ENCODE measurements at places on chromosomes 11 and 22.

GRCh38 chr11:44421090-44421675 lies 111.2 kb upstream of the ALX4 start:
- H3K4me1 ChIP-seq = no peaks in the 10 kb centered on the region
- peaks cover 14% of the 10 kb centered on the region for H3K27me3 ChIP-seq
- H3K27ac ChIP-seq = no peak overlapping the region
- no peaks in the 10 kb centered on the region for H3K36me3 ChIP-seq
- no peak for DNase-seq

GRCh38 chr22:39251762-39252460 lies 7.1 kb upstream of the PDGFB start:
- peaks cover 36% of the 10 kb centered on the region for H3K4me1 ChIP-seq
- no peak for DNase-seq
- H3K27ac ChIP-seq = no peak overlapping the region

- no peaks in the 10 kb centered on the region for H3K36me3 ChIP-seq
- peaks cover 25% of the 10 kb centered on the region for H3K4me1 ChIP-seq
- no peak for DNase-seq
- no peaks in the 10 kb centered on the region for H3K27me3 ChIP-seq
Observed at GRCh38 chr11:75814363-75814676, 690 bp upstream of the UVRAG start.

DNA sequence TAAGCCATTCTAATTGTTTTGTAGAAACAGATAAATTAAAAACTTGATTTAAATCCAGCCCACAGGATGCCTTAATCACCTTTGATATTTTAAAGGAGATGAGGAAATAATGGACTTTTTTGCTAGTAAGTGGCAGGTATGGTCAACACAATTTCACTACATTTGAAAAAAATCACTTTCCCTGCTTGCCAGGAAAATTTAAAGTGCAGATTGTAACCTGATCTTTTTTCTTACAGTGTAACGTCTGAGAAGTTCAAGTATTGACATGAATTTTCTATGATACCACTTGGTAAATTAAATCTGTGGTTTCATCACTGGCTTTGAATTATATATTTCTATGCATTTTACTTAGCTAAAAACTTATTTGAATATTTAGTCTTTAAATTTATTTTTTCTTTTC lies 65.3 kb downstream of the ARHGEF12 start:
- H3K36me3 ChIP-seq = no peaks in the 10 kb centered on the region
- DNase-seq = no peak
- H3K4me1 ChIP-seq = peaks cover 34% of the 10 kb centered on the region
- H3K27ac ChIP-seq = peak overlapping the region; percentile 76
- H3K4me3 ChIP-seq = peak overlapping the region; percentile 21

DNA sequence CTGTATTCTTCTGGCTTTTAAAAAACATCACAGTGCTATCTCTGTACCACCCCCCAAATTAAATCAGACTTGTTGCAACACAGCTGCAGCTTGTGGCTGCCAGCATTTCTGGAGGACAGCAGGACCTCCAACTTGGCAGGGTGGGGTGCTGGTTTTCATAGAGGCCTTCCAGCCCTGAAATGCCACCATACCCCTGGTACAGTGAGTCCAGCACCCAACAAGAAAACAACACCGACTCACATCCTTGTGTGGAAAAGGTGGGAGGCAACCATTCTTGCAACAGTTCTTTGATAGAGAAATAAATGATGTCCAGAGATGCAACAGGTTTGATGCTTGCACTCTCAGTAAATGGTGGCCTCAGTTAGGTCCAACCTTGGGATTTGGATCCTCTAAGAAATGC lies 96.0 kb downstream of the ABTB2 start:
- no peaks in the 10 kb centered on the region for H3K27me3 ChIP-seq
- no peaks in the 10 kb centered on the region for H3K36me3 ChIP-seq
- DNase-seq = no peak

GRCh38 chr11:69526453-69526810 lies 45.0 kb downstream of the LINC01488 start:
- DNase-seq = no peak
- H3K4me3 ChIP-seq = no peak overlapping the region
- H3K27ac ChIP-seq = no peak overlapping the region
- H3K36me3 ChIP-seq = no peaks in the 10 kb centered on the region

DNA sequence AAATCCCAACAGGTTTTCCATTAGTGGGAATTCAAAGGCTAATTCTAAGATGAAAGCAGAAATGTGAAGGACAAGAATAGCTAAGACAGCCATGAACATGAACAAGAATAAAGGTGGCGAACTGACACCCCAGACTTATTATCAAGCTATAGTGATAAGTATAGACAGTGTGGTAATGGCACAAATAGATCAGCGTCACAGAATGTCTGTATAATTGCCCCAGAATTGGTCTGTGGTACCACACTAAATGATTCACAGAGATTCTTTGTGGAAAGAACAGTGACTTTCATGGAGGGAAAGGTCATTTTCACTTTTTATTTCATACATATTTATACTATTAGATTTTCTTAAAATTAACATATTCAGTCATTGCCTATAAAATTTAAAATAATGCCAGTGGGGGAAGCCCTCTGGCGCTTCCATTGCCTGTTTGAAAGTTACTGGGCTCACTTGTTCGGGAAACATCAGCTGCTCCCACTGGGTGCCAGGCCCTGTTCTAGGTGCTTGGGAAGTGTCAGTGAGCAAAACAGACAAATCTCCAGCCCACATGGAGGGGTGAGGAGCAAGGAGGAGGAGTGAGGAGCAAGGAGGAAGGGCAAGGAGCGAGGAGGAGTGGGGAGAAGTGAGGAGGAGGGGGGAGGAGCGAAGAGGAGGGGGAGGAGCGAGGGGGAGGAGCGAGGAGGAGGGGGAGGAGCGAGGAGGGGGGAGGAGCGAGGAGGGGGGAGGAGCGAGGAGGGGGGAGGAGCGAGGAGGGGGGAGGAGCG lies 11.3 kb upstream of the NLRP6 start:
- H3K4me1 ChIP-seq = no peaks in the 10 kb centered on the region
- peaks cover 4% of the 10 kb centered on the region for H3K27me3 ChIP-seq
- H3K36me3 ChIP-seq = no peaks in the 10 kb centered on the region
- no peak overlapping the region for H3K27ac ChIP-seq
- DNase-seq = no peak

GRCh38 chr11:8503910-8504364 lies 90.1 kb downstream of the STK33 start:
- no peaks in the 10 kb centered on the region for H3K4me1 ChIP-seq
- no peaks in the 10 kb centered on the region for H3K27me3 ChIP-seq
- H3K4me3 ChIP-seq = no peak overlapping the region
- no peak for DNase-seq
- no peaks in the 10 kb centered on the region for H3K36me3 ChIP-seq
- H3K27ac ChIP-seq = no peak overlapping the region

DNA sequence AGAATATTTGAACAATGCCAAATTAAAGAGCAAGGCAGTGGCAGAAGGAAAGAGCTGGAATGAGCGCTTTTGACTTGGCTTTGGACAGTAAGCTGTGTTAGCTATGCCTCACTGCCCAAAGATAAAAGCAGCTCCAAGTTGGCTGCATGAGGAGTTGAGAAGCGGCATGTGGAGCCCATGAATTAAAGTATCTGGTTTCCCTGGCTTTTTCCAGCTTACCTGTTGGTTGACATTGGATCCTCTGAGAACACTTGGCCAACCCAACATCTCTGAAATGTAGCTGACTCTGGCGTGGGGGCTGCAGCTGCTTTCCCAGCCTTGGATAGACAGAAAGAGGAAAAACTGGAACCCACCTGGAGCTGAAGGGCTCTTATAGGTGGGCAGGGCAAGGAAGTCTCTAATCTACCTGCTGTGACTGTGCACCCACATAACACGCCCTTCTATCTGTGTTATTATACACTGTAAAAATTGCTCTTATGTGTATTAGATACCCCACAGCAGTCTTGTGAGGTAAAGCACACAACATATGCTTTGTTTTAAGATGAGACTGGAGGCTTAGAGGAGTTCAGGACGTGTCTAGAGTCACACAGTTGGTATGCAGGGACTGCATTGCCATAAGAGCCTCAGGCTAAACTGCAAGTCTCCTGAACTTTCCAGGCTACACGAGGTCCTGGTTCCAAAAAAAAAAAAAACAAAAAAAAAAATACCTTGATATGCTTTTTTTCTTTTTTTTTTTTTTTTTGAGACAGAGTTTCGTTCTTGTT lies 5.8 kb downstream of the UBASH3B start:
- H3K27me3 ChIP-seq = no peaks in the 10 kb centered on the region
- H3K4me3 ChIP-seq = peak overlapping the region; percentile 16
- H3K36me3 ChIP-seq = peaks cover 6% of the 10 kb centered on the region

DNA sequence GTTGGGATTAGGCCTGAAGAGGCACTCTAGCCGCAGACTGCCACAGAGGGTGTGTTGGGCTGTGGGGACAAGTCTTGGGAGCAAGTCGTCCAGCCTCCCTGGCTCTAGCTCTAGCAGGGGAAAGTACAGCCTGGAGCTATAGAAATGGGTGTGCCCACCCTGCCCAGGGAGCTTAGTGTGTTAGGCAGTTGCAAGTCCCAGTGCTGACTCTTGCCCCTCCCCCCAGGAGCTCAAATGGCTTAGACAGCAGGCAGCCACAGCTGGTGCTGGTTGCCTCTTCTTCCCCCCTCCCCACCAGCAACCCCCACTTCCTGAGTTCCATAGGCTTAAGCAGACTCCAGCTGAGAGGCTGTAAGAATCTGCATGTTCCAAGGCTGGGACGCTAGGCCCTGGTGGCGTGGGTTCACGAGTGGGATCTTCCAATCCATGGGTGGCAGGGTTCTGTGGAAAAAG lies 61.2 kb downstream of the GUCY1A2 start:
- DNase-seq = no peak
- no peak overlapping the region for H3K4me3 ChIP-seq
- peaks cover 8% of the 10 kb centered on the region for H3K4me1 ChIP-seq
- no peaks in the 10 kb centered on the region for H3K27me3 ChIP-seq

- peak; percentile 66 for DNase-seq
- H3K4me1 ChIP-seq = no peaks in the 10 kb centered on the region
- H3K27me3 ChIP-seq = no peaks in the 10 kb centered on the region
- H3K27ac ChIP-seq = no peak overlapping the region
- H3K4me3 ChIP-seq = no peak overlapping the region
Observed at GRCh38 chr11:102924851-102925380, 30.6 kb downstream of the MMP13 start.

DNA sequence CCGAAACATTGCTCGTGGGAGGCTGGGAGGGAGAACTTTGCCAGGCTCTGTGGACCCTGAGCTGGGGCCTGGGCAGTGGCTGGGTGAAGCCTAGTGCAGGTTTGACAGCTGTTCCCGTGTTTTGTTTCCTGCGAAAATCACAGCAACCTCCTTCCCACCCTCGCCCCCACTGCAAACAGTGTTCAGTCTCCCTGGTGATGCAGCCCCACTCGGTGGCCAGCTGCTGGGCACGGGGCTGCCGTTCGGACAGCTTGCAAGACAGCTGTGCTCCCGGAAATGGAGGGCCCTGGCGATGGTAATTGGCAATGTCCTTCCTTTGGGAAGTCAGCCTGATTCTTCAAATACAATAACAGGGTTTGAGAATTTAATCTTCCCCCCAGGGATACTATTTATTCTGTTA lies 10.4 kb upstream of the GAL start:
- no peaks in the 10 kb centered on the region for H3K4me1 ChIP-seq
- no peak overlapping the region for H3K4me3 ChIP-seq
- H3K36me3 ChIP-seq = no peaks in the 10 kb centered on the region
- H3K27ac ChIP-seq = no peak overlapping the region
- peaks cover 4% of the 10 kb centered on the region for H3K27me3 ChIP-seq

- DNase-seq = no peak
- peaks cover 13% of the 10 kb centered on the region for H3K4me1 ChIP-seq
- peaks cover 6% of the 10 kb centered on the region for H3K36me3 ChIP-seq
- no peaks in the 10 kb centered on the region for H3K27me3 ChIP-seq
Observed at GRCh38 chr22:50199829-50200460, 866 bp upstream of the SELENOO start.

DNA sequence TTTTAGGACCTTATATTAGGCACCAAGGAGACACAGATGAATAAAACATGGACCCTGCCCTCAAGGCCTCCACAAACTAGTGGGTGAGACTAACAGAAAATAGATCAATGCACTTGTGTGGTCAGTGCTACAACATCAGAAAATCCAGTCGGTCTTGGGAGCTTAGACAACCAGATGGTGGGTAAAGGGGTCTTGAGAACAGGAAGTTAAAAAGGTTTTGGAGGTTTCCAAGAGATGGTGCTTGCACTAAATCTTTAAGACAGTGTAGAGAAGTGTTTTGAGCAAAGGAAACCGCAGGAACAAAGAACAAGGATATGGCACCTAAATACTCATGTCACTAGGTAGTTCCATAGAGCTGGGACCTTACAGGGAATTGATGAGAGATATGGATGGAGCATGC lies 56.2 kb downstream of the GALNT18 start:
- H3K36me3 ChIP-seq = no peaks in the 10 kb centered on the region
- H3K4me3 ChIP-seq = no peak overlapping the region
- no peaks in the 10 kb centered on the region for H3K4me1 ChIP-seq
- H3K27me3 ChIP-seq = peaks cover 8% of the 10 kb centered on the region
- no peak overlapping the region for H3K27ac ChIP-seq
